ENCODE measurements at places on chromosomes 6 and 20. TPM values are rescaled to one million over a fixed set of nuclear protein-coding genes. Genes with fewer than 3 reads are reported as not detected.

Gene VSX1
- polyA plus RNA-seq, result not detected

Gene SLC17A1
- not detected for polyA plus RNA-seq

Gene CLPSL1
- polyA plus RNA-seq, result not detected

Gene MAPK13
- 6.8 TPM for polyA plus RNA-seq

Gene TMEM30A
- 56.1 TPM for polyA plus RNA-seq

Gene HLA-DRB1
- polyA plus RNA-seq, result 9.4 TPM

Gene BEND6
- polyA plus RNA-seq, result 0.77 TPM

Gene TRMT6
- polyA plus RNA-seq, result 11.1 TPM

DNA sequence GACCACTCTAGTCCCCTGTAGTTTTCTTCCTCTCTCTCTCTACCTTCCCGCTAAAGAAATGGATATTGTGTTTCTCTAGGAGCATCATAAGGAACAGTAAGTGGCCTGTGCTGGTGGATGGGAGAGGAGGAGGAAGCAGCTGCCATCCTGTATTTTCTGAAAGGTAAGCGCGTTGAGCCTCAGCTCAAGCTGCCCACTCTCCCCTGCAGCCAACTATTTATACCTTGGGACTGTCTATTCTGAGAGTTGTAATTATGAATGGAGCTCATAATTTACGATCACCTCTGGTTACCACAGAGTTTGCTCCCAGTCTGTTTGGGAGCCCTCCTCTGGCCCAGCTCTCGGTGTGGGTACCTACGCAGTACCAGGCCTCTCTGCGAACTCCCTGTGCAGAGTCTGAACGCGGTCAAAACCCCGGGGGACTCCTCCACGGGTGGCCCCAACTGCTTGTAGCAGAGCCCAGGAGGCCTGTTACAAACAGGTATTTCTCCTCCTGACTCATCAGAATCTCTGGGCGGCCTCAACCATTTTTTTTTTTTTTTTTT is 285.4 kb downstream of the SMOC2 start:
- DNase-seq, result no peak

GRCh38 chr6:143396497-143397226 is 53.8 kb downstream of the ADAT2 start:
- DNase-seq, result no peak

DNA sequence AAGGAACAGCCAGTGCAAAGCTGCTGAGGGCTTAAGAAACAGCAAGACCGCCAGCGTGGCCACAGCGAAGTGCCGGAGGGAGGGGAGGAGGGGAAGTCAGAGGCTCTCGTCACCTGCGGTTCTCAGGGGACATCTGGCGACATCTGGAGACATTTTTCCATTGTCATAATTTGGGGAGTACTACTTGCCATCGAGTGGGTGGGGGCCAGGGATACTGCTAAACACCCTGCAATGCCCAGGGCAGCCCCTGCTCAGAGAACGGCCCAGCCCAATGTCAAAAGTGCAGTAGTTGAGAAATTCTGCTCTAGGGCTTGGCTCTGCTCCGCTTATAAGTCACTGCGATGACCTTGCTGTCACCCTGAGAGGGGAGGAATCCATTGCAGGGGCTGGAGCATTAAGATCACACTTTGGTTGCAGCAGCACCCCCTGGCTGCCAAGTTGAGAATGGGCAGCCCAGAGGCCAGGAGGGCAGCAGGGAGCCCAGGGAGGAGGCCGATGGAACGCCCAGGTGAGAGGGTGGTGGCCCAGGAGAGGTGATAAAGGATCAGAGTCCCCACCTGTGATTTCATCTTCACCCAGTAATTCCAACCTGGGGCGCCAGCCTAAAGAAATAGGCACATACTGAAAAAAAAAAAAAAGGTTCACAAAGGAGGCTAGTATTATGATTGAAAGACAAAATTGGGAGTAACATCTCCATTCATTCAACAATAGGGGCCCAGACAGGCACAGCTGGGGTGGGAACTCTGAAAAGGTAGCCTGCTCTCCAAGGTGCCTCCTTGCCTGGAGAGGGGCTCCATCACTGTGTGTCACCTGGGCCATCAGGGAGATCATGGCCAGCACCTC is 218.2 kb downstream of the BMP7 start:
- no peak for DNase-seq

DNA sequence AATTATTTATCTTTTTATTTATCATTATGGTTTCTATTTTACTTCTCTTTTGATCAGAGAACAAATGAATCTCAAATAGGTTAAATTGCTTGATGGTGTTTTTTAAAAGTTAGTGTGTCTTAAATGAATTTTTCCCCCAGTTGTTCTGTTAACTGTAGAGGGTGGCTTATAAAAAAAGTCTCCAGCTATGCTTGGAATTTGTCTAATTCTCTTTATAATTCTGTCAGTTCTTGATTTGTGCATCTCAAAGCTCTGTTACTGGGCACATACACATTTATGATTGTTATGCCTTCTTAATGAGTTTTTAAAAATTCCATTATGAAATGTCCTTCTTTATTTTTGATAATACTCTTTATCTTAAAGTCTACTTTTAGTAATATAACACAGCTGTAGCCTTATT is 58.0 kb downstream of the LIN28B start:
- DNase-seq, result no peak

DNA sequence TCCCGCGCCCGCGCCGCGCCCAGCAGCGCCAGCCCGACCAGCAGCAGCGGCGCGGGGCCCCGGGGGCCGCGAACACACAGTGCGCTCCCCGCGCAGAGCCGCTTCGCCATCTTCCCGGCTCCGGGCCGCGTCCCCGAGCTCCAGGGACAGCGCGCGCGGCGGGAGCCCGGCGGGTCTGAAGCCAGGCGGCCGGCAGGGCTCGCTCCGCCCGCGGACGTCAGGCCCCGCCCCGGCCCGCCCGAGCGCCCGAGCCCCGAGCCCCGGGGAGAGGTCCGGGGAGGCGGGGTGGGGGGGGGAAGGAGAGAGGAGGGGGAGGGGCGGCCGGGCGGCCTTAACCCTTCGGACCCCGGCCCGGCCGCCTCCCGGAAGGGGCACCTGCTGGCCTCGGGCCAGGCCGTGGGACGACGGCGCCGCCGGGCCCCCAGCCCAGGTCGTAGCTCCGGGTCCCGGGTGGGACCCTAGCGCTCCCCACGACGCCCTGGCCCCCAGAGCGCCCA is at the start of gene LAMA5:
TSS of gene LAMA5 (minus strand) at position 177 of the 497 bp plus-strand sequence. CDS start at position 110, 67 bp downstream.
- no peak for DNase-seq

- DNase-seq, result no peak
Observed at GRCh38 chr20:33351696-33352095, 49.6 kb downstream of the CDK5RAP1 start.

- DNase-seq, result no peak
Observed at GRCh38 chr6:132227904-132228303, 173.4 kb downstream of the MOXD1 start.

DNA sequence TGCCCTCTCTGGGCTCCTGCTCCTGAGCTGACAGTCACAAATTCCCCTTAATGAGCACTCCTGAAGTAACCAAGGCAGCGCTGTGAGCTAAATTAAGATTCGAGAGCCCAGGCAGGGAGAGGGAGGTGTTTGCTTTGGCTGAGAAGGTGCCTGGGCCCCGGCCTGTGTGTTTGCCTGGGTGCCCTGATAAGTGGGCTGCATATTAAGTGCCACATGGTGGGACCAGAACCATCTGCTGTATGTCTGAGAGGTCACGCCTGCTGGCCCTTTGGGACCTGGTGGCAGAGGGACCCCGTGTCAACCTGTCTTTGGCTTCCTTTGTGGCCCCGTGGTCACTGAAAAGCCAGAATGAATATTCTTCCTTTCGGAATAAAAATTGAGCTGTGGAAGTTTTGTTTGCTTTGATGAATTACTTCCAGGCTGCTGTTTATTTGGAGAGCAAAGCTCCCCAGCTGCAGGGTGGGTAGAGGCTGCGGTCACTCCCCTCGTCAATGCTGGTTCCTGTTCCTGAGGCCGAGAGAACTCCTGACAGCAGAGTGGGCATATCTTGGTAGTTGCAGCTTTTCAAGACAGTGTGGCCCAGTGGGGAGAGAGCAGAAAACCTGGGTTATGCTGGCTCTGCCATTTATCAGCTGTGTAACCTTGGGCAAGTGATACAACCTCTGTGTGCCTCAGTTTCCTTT is 17.5 kb upstream of the KCNK16 start:
- no peak for DNase-seq

DNA sequence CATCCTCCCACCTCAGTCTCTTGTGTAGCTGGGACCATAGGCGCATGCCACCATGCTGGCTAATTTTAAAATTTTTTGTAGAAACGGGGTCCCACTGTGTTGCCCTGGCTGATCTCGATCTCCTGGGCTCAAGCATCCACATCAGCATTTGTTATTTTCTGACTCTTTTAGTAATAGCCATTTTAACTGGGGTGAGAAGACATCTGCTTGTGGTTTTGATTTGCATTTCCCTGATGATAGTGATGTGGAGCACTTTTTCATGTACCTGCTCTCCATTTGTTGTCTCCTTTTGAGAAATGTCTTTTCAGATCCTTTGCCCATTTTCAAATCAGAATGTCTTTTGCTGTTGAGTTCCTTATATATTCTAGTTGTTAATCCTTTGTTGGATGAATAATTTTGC is 22.2 kb upstream of the TULP4 start:
- no peak for DNase-seq

DNA sequence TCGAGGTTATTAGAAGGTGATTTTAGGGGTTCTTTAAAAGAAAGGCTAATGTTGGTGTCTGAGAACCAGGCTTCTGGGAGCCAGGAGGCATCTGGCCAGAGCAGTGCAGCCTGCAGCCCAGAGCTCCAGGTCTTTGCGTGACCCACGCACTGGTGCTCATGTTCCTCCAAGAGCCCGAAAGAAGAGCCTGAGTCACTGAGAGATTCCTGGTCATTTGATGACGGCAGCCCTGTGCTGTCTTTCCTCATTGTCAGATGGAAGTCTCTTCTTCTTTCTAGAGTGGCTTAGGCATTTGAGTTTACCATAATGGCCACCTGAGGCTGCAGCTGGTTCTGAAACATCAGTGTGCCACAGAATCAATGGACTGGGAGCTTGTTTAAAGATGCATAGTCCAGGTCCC is 46.4 kb downstream of the CD109 start:
- no peak for DNase-seq

DNA sequence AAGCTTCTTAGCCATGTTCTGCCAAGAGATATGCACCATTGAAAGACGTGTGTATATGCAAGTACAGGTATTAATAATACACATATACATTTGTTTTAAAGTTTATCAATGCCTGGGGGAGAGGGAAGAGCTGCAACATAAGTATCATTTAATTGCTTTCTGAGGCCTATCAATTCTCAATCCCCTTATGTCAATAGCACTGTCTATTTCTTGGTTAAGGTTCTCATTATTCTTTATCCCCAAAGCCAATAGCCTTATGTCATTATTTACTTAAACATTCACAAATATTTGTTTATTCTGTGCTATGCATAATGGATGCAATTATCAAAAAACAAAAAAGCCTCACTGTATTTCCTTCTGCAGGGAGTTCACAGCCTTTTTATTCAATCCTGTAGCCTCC is 350.3 kb upstream of the KCNQ5 start:
- DNase-seq, result no peak

- DNase-seq, result no peak
Observed at GRCh38 chr6:150741633-150742200, 123.8 kb upstream of the MTHFD1L start.

DNA sequence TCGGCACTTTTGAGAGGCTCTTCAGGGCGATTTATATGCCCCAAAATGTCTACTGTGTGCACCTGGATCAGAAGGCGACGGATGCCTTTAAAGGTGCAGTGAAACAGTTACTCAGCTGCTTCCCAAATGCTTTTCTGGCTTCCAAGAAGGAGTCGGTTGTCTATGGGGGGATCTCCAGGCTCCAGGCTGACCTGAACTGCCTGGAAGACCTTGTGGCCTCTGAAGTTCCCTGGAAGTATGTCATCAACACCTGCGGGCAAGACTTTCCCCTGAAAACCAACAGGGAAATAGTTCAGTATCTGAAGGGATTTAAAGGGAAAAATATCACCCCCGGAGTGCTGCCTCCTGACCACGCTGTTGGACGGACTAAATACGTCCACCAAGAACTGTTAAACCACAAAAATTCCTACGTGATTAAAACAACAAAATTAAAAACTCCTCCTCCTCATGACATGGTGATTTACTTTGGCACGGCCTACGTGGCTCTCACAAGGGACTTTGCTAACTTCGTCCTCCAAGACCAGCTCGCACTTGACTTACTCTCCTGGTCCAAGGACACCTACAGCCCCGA is 8.2 kb downstream of the GCNT2 start:
- no peak for DNase-seq

DNA sequence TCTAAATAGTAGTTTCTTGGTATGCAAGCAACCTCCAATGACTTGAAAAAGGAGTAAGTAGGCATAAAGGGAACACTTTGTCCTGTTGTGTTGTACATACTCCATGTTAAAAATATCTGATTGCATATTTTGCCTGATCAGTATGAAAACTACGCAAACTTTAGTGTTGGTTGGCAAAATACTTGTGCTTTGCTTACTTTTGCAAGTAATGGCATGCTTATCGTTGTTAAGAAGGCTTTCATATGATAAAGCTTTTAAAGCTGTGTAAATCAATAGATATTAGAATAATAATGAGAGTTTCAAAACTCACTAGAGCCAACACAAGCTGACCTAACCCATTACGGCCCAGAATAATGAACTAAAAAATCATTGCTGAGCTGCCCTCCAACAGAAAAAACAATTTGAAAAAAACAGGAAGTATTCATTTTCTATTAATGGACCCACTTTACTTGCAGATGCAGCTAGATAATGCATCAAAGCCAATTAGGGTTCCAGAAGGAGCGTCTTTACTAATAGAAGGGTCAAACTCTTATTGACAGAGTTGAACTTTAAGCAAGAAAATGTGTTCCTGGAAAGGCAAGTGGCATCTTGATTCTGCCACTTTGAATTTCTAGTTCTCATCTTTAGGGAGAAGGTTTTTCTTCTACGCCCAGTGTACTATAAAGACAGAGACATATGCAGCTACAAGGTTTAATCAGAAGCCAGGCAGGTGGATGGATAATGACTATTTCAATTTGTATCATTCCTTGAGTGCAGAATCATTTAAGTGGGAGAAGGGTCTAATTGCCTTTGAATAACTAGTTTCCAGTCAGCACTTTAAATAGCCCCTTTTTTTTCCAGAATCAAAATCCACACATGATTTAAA is 82.2 kb downstream of the SNAP25 start:
- DNase-seq, result no peak

DNA sequence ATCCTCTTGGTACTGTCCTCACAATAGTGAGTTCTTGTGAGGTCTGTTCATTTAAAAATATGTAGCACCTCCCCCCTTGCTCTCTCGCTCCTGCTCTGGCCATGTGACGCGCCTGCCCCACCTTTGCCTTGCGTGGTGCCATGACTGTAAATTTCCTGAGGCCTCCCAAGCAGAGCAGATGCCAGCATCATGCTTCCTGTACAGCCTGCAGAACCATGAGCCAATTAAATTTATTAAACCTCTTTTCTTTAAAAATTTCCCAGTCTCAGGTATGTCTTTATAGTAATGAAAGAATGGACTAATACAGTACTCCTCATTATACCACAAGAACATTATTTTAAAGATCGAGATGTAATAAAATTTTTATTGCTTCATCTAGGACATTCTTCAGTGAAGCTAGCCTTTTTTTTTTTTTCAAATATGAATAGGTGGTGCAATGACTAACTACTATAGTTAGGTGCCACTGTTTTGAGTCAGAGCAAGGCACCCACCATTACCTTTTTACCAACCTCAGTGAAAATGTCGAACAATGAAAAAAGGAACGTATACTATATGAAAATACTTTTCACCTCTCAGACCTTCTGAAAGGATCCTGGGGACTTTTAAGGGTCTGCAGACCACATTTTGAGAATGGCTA is 191.1 kb upstream of the SGK1 start:
- DNase-seq, result no peak
